ENCODE measurements at places on chromosomes 7 and 10.

DNA sequence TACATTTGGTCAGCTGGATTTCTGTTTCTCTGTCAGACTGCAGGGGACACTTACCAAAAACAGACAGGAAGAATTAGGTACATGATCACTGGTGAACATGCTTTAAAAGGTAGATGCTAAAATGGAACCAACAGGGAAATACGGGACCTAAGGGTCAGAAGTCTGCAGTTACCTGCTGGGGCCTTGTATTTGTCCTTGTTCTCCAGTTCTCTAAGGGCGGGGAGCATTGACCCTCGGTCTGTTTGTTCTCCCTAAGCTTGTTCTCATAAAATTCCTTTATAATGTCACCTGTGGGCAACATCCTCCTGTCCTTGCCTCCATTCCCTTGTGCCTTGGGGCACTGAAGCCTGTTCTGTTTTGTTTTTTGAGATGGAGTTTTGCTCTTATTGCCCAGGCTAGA lies 29.8 kb upstream of the MSMB start:
- no peak for DNase-seq

DNA sequence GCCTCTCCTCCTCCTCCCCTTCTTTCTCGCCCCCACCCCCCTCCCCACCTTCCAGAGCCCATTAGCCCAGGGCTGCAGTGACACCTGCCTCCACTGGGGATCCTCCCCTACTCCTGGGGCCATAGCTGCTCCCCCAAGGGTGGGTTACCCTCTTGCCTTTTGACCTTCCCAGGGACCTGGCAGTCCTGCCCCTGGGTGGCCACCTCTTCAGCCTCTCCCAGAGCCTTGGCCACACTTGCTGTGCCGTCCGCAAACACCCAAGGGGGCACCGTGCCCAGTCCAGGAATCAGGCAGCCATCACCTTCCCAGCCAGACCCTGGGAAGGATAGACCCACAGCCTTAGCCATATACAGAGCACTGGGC lies 19.8 kb upstream of the CLDN4 start:
- DNase-seq: no peak

DNA sequence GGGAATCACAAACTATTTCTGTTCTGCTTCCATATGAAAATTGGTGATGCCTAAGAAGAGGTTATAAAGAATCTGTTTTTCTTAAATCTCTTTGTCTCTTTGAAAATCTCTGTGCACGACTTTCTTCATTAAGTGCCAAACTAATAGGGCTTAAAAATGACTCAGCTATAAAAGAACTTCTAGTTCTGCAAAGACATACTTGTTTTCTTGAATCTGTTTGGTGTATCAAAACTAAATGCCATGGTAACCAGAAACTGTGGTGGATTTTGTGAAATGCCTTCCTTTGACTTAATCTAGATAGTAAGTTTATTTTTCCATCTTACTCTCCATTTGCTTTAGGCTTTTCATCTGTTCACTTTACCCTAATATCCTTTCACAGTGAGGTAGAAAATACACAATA lies 417.8 kb downstream of the PARD3 start:
- no peak for DNase-seq

DNA sequence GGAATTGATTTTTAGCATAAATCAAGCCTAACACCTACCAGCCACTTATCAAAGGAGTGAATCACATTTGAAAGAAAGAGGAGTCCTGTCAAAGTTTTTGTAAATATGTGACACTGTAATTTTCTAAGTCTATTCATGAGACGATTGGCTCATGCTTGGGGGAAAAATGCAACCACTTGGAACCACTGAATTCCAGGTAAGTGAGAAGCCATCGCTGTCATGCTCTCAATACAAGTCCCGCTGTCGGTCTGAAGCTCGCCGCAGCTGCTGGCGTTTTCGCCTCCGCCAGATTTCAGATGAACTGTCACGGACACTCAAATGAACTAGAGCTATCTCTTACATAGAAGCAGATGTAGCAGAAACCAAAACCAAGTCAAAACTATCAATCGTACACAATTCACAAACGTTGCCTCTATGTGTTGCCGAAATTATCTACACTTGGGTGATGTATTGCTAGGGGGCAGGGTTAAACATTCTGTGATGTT lies 279.8 kb upstream of the FZD8 start:
- no peak for DNase-seq

DNA sequence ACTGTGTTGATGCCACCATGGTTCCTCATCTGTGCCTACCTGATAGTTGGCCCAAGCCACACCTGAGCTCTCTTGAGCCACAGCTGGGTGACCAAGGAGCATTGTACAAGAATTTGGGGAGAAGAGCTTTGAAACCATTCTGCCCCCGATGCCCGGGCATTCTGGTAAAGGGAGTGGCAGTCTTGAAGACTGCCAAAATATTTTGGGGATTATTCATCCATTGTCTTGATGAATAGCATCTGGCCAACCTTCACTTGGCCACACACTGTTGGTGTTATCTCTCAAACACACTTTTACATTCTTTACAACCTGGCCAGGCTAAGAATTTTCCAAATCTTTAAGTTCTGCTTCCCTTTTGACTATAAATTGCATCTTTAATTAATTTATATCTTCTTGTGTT lies 113.1 kb upstream of the PCBD1 start:
- DNase-seq: no peak

DNA sequence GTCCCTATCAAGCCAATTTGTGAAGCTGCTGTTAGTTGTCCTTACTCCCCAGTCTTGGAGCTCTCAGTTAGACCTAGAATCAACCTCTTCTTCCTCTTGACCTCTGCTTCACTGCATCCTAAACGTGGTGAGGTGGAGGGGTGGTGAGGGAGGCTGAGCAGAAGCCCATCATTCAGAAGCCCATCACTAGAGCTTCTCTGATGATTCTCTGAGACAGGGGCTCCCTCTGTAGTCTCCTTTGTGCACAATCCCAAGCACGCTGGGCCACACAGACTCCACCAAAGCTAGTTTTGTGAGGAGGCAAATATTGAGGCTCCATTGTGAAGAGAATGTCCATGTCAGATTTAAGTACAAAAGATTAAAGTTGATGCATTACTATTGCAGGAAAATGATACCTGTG lies 163.8 kb upstream of the PRSS1 start:
- DNase-seq: no peak

All from right kidney (tissue), 9 donors.